ENCODE measurements at places on chromosomes 11 and 22. TPM values are rescaled to one million over a fixed set of nuclear protein-coding genes. Genes with fewer than 3 reads are reported as not detected.

GRCh38 chr11:990101-990500 lies 46.4 kb downstream of the MUC6 start:
- no peak for DNase-seq

DNA sequence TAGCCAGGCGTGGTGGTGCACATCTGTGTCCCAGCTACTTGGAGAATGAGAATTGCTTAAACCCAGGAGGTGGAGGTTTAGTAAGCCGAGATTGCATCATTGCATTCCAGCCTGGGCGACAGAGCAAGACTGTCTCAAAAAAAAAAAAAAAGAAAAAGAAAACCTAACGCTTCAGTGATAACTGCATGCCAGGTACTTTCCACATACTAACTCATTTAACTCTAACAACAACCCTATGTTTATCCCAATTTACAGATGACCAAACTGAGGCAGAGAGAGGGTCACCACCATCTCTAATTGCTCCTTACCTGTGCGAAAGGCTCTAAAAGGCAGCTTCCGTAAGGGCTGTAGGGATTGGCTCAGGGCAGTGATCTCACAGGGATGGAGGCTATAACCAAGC lies 11.6 kb downstream of the PISD start:
- no peak for DNase-seq

DNA sequence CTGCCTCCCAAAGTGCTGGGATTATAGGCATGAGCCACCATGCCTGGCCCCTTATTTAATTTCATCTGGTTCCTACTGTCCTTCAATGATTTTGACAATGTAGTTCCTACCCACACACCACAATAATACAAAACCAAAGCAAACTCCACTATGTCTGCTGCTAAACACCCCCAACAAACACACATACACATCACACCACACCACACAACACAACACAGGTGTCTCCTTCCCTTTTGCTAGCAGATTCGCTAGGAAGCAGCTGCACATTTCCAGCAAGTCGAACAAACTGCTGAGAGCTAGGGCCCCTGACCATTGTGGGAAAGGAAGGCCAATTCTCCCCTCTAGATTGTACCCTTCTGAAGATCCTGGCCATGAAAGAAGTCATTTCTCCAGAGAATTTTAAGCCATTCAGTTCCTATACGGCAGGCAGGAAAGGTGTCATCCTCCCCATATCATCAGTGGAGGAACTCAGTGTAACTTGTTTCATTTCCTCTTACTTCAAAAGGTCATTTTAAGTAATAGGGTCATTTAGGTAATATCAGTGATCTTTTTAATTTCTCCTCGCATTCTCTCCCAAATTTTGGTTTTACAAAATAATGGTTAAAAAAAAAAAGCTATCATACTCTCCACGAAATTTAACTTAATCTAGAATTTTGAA lies 18.5 kb downstream of the NUMA1 start:
- DNase-seq = no peak

GRCh38 chr11:133969112-133969511 lies 12.3 kb upstream of the IGSF9B start:
- DNase-seq = no peak

Gene RNH1
- 156 TPM for total RNA-seq

Gene PPARA
- 51.3 TPM for total RNA-seq

All from mucosa of gallbladder (tissue), 1 donor.